ENCODE measurements at places on chromosomes 3 and 15.

DNA sequence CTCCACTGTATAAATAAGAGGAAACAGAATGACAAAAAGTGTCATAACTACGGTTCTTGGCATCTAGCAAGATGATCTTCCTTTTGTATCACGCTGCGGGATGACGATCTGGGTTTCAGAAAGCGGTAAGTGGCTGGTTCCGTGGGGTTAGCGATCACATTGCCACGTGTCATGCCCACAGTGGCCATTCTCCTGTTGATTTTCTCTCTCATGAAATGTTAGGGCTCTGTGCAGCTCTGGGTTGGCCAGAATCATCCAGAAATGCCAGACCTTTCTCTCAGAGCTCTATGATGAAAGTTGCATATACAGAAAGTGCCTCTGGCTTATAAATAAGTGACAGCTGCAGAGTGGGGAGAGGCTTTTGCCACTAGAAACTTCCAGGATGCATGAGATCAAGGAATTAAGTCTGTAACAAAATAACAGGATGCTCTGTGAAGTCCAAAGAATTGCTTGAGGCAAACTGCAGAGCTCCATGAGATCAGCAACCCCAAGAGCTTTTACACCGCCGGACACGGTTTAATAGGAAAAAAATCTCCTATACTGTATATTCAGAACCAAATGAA is 71.6 kb downstream of the ABTB1 start:
- DNase-seq = no peak

DNA sequence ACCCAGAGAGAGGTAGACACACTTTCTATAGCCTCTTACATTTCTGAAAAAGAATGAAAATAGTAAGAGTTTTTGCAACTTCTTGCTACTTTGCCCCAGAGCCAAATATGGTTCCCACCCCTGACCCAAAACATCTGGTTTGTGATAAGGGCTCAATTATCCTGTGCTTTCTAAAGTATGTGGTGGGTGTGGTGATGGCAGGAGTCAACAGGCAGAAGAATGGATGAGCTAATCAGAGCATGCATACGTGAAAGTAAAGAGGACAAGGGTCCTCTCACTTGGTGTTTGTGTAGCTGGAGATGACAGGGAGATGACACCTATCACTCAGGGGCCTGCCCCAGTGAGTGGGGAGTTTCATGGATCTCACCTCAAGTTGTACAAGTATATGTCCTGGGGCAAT is 19.1 kb downstream of the KBTBD8 start:
- no peak for DNase-seq

DNA sequence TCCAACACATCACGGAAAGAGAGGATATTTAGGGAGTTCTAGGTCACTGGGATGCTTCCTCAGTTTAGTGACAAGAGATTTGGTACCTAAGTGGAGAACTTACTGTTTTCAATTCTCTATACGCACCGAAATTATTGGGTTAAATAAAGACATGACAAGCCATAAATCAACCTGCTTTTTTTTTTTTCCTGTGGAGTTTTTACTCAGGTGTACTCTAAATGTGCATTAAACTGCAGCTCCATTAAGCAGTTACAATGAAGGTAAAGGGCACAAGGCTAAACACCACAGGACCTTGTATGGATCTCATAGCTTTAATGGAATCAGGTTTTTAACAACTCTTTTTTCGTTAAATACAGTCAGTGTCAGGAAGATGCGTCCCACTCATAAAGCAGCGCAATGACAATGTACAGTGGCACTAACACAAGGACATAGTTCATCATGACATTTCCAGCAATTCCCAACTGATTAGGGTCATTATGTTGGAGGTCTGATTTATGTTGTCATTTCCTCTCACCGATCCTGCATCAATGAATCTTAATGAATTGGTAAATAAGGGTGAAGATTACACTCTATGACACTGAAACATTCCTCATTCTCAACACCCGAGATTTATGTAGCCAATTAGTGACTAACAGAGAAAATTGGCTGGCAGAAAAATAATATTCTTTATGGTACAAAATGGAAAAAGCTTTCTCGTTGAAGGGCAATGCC is 355.2 kb downstream of the FOXP1 start:
- DNase-seq = no peak

DNA sequence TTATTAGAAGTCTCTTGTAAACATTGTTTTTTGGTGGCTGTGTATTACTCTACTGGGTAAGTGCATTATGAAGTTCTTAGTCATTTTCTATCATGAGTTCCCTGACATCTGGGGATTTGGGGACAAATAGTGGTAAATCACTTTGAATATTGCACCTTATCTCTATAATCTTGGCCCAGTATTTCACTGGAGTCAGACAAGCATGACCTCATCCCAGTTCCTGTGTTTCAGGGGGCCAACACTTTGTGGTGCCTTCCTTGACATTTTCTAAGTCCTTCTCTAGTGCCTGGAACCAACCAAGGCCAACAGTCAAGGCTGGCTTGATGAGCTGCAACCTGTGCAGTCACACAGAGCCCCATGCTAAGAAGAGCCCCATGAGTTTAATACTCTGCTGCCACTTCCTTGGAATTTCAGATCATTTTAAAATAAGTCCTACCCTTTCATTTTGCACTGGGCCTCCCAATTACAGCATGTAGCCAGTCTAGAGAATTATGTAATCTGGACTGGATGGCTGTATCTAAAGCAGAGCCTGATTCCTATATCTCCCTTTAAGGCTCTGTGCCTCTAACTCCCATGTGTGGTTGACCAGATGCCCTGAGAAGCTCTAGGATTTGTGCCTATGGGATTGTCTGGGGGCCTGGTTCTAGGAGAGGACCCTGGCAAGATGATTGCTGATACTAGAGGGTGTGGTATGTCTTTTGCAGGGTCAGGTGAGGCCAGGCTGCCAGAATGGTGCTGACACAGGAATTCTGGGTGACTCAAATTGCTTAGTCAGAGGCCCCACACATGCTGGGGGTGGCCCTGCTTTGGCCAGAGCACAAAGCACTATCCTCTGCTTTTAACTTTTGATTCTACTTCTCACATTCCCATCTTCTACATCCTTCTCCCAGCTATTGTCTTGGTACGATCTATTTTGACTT is 319.6 kb upstream of the TBC1D5 start:
- DNase-seq = no peak

DNA sequence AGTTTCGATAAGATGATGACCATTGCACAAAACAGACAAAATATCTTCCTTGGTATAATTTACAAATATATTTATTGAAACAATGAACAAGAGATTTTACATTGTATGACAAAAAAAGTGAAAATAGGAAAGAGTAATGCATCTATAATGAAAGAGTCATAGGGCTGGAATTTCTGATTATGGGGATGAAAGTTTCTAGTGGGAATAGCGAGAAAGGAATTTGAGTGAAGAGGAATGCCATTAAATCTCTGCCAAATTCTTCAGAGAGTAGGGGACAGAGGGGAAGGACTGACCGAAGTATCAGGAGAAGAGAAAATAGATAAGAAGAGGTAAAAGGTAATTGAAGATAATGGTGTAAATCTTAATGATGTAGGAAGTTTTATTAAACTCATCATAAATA is 125.4 kb downstream of the VGLL3 start:
- no peak for DNase-seq

DNA sequence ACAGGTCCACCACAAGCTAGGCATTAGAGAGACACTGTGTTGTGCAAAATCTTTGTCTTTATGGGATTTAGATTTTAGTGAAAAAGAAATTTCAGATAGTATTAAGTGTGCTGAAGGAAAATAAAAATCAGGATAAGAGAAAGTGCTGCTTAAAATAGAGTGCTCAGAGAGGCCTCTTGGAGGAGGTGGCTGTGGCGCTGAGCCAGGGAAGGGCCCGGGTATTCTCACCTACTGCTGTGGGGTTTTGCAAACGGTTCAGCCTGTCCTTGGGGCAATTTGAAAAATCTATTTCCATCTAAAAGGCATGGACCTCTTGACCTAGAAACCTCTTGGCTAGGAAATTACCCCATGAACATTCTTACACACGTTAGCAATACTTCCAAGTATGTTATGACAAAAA is 267.7 kb downstream of the TJP1 start:
- DNase-seq = no peak

- DNase-seq = no peak
Measured at GRCh38 chr3:170811515-170811914, 58.5 kb downstream of the RPL22L1 start.
